ENCODE measurements at places on chromosomes 1 and 21.

GRCh38 chr1:57422271-57423134 is 1.4 kb downstream of the DAB1 start:
- H3K27me3 ChIP-seq, result peaks cover 47% of the 10 kb centered on the region
- no peak for DNase-seq
- no peaks in the 10 kb centered on the region for H3K4me1 ChIP-seq
- H3K36me3 ChIP-seq, result no peaks in the 10 kb centered on the region

- no peak for DNase-seq
- no peak overlapping the region for H3K4me3 ChIP-seq
- no peak overlapping the region for H3K27ac ChIP-seq
- H3K36me3 ChIP-seq, result no peaks in the 10 kb centered on the region
Measured at GRCh38 chr1:62707744-62708120, 19.5 kb upstream of the DOCK7 start.

- peak overlapping the region; percentile 48 for H3K27ac ChIP-seq
- peaks cover 2% of the 10 kb centered on the region for H3K36me3 ChIP-seq
- peaks cover 16% of the 10 kb centered on the region for H3K4me1 ChIP-seq
- peak; percentile 54 for DNase-seq
- H3K27me3 ChIP-seq, result peaks cover 25% of the 10 kb centered on the region
Measured at GRCh38 chr1:6490181-6491080, 1.0 kb downstream of the PLEKHG5 start.

DNA sequence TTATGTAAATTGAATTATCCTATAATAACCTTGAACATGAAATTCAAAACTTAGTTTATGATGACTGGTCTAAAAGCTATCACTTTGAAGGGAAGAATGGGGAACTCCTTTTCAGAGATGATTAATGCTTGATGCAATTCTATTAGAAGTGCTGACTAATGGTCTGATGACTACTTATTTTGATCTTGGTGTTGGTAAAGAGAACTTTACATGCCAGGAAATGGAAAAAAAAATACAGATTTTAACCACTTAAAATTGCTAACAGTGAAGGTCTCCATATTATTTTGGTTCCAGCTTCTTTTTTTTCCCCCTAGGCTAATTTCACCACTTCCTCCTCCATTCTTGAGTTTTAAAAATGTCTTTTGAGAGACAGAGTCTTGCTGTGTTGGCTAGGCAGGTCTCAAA is 22.9 kb downstream of the S1PR1 start:
- no peak overlapping the region for H3K4me3 ChIP-seq
- H3K4me1 ChIP-seq, result peaks cover 62% of the 10 kb centered on the region
- peaks cover 2% of the 10 kb centered on the region for H3K36me3 ChIP-seq
- DNase-seq, result no peak
- no peaks in the 10 kb centered on the region for H3K27me3 ChIP-seq

DNA sequence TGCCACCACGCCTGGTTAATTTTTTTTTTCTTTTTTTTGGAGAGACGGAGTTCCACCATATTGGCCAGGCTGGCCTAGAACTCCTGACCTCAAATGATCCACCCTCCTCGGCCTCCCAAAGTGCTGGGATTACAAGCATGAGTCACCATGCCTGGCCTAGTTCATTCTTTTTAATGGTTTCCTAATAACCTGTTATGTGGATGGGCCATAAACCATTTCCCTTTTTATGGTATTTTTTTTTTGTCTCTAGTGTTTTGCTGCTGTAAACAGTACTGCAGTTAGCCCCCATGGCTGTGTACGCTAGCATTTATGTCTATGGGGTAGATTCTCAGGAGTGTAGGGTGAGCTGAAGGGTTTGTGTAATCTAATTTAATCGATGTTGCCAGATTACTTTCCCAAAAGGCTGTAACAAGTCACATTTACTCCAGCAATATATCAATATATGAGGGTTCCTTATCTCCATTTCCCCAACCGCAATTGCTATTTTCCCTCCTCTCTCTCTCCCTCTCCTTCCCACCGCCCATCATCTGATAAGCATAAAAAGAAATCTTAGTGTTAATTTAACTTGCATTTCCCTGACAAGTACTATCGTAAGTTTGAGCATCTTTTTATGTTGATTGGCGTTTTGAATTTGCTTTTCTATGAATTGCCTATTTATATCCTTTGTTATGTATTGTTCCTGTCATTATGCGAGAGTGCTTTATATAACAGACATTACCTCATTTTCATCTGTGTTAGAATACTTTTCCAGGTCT is 28.7 kb downstream of the RCSD1 start:
- H3K4me3 ChIP-seq, result no peak overlapping the region
- H3K27me3 ChIP-seq, result no peaks in the 10 kb centered on the region
- H3K36me3 ChIP-seq, result peaks cover 20% of the 10 kb centered on the region
- DNase-seq, result no peak
- H3K4me1 ChIP-seq, result peaks cover 66% of the 10 kb centered on the region

- H3K4me3 ChIP-seq, result no peak overlapping the region
- H3K27ac ChIP-seq, result no peak overlapping the region
- no peaks in the 10 kb centered on the region for H3K27me3 ChIP-seq
- peaks cover 2% of the 10 kb centered on the region for H3K36me3 ChIP-seq
- no peaks in the 10 kb centered on the region for H3K4me1 ChIP-seq
Measured at GRCh38 chr1:200369706-200370105, 40.1 kb downstream of the ZNF281 start.
